ENCODE measurements at places on chromosomes 3 and 15. TPM values are rescaled to one million over a fixed set of nuclear protein-coding genes. Genes with fewer than 3 reads are reported as not detected.

Gene PPARG
- 1.1 TPM for total RNA-seq

Gene MINAR1
- total RNA-seq: 0.51 TPM

Gene DVL3
- 24.9 TPM for total RNA-seq

Gene TPRG1
- 11.9 TPM for total RNA-seq

Gene TMEM158
- total RNA-seq: 0.09 TPM

- no peak for DNase-seq
Observed at GRCh38 chr3:17372362-17373210, 369.8 kb downstream of the TBC1D5 start.

DNA sequence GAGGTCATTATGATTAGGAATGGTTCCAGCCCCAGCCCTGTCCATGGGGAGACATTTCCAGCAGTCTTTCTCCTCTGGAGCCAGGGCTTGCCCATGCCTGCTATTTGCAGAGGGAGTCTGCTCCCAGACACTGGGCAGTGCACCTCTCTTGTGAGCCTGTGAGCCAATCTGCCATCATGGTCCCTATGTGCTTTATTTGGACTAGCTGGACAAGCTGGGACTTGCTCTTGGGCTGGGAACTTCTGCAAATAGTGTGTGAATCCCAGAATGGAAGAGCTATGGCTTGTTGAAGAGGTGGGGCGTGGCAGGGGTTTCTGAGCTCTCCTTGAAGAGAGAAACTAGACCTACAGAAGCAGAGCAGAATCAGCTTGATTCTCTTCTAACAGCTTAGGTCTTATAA lies 53.7 kb upstream of the KY start:
- no peak for DNase-seq

- DNase-seq: peak; percentile 53
Observed at GRCh38 chr3:187919544-187919943, 174.3 kb upstream of the BCL6 start.

DNA sequence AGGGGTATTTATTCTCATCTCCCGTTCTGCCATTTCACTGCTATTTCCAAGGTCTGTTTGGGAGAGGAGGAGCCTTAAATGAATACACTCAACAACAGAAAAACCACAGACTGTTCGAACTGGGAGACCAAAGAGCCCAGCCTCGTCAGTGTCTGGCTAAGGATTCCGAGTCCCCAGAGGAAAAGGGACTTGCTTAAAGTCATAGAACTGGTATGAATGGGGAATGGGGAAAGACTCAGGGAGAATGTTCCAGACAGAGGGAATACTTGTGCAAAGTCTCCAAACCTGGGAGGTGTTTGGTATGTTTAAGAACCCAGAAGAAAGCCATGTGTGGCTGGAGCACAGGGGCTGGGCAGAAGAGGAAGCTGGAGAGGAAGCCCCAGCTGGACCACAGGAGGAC lies 46.9 kb downstream of the FAM43A start:
- no peak for DNase-seq

GRCh38 chr3:170997961-170998913 lies 28.3 kb downstream of the SLC2A2 start:
- DNase-seq: no peak

- peak; percentile 50 for DNase-seq
Observed at GRCh38 chr3:46566040-46566641, at the start of gene LRRC2. TSS of gene LRRC2 (minus strand) at chr3:46566302. CDS start at chr3:46551591, 14,711 bp downstream.

GRCh38 chr15:41919201-41919820 lies 25.5 kb upstream of the SPTBN5 start:
- no peak for DNase-seq

- DNase-seq: no peak
Observed at GRCh38 chr3:174002543-174002942, 605.0 kb downstream of the NLGN1 start.

GRCh38 chr3:55477306-55478303 lies 9.5 kb downstream of the WNT5A start:
- no peak for DNase-seq

GRCh38 chr3:8319935-8320634 lies 181.5 kb upstream of the LMCD1 start:
- no peak for DNase-seq

- no peak for DNase-seq
Observed at GRCh38 chr15:56272454-56272853, 28.8 kb upstream of the RFX7 start.

DNA sequence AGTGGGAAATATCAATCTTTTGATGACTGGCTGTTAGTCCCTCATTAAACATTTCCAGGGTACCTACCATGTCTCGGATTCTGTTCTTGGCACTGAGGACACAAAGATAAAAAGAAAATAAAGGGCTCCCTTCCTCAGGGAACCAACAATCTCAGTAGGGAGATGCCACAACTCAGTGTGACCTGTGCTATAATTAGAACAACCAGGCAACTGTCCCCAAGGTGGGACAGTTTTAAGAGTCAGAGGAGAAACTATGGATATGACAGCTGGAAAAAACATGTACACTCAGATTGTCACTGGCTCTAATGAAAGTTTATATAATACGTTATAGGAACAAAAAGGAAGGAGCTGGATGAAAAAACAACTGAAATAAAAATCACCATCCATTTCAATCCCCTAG lies 23.3 kb upstream of the CMTM8 start:
- no peak for DNase-seq

- DNase-seq: no peak
Observed at GRCh38 chr15:56984681-56985481, 66.4 kb downstream of the TCF12 start.

DNA sequence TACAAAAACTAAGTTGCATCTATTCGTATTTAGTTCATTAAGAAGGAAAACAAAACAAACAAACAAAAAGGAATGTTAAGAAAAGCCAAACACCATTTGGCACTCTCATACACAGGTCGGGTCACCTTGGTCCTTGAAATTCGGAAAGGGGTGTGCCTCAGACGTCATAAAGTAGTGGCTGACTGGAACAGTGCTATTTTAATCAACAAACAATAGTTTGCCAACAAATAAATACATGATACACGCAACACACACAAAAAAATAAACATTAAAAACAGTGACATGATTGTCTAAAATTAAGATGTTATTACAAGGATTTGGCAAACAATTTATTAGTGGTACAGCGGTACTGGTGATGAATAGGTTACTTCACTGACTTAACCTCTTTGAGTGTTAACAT lies 579.6 kb downstream of the MECOM start:
- no peak for DNase-seq

GRCh38 chr3:144772372-144772771 lies 800.7 kb downstream of the DIPK2A start:
- no peak for DNase-seq

GRCh38 chr3:38843898-38844297 lies 27.9 kb upstream of the SCN10A start:
- DNase-seq: no peak

DNA sequence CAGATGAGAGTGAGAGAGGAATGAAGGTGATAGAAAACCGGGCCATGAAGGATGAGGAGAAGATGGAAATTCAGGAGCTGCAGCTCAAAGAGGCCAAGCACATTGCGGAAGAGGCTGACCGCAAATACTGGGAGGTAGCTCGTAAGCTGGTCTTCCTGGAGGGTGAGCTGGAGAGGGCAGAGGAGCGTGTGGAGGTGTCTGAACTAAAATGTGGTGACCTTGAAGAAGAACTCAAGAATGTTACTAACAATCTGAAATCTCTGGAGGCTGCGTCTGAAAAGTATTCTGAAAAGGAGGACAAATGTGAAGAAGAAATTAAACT lies 88.9 kb downstream of the EOMES start:
- no peak for DNase-seq
